ENCODE measurements at places on chromosomes 3 and 15. TPM values are rescaled to one million over a fixed set of nuclear protein-coding genes. Genes with fewer than 3 reads are reported as not detected.
A peak's percentile ranks its signal among the peaks of the same experiment; 100 is the strongest.

GRCh38 chr3:10453431-10454163 is 51.8 kb downstream of the ATP2B2 start:
- no peaks in the 10 kb centered on the region for H3K4me1 ChIP-seq
- no peak for DNase-seq
- no peaks in the 10 kb centered on the region for H3K36me3 ChIP-seq
- no peak overlapping the region for H3K27ac ChIP-seq
- peaks cover 9% of the 10 kb centered on the region for H3K27me3 ChIP-seq

DNA sequence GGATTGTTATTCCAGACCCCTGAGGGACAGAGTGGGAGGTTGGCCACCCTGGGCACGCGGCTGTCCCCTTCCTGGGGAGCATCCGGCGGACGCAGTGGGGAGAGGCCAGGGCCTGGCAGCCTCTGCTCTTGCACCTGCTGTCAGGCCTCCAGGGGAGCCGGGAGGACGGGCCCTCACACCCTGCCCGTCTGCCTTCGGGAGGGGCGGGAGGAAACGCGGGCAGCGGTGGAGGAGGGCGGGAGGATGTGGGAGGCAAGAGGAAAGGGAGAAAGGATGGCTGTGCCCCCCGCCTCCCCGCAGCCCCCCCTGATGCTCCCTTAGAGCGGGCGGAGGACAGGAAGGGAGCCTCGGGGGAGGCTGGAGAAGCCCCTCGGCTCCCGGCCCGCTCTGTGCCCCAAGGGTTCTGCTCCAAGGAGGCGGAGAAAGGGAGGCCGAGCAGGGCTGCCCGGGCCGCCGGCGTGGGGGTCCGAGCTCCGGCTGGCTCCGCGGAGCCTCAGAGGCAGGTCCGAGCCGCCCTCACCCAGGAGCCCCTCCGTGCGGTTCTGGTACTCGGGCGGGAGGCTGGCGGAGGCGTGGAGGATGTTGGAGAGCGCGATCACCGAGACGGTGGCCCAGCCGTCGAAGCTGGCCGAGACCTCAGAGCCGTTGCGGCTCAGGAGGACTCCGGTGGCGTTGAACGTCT is 40.9 kb downstream of the MUC20 start:
- no peak for DNase-seq
- peaks cover 4% of the 10 kb centered on the region for H3K4me1 ChIP-seq
- H3K4me3 ChIP-seq = no peak overlapping the region
- peaks cover 29% of the 10 kb centered on the region for H3K27me3 ChIP-seq

GRCh38 chr3:109143646-109144045 is 7.1 kb downstream of the C3orf85 start:
- H3K27ac ChIP-seq = no peak overlapping the region
- H3K4me3 ChIP-seq = no peak overlapping the region
- H3K4me1 ChIP-seq = peaks cover 2% of the 10 kb centered on the region
- DNase-seq = no peak
- no peaks in the 10 kb centered on the region for H3K36me3 ChIP-seq

DNA sequence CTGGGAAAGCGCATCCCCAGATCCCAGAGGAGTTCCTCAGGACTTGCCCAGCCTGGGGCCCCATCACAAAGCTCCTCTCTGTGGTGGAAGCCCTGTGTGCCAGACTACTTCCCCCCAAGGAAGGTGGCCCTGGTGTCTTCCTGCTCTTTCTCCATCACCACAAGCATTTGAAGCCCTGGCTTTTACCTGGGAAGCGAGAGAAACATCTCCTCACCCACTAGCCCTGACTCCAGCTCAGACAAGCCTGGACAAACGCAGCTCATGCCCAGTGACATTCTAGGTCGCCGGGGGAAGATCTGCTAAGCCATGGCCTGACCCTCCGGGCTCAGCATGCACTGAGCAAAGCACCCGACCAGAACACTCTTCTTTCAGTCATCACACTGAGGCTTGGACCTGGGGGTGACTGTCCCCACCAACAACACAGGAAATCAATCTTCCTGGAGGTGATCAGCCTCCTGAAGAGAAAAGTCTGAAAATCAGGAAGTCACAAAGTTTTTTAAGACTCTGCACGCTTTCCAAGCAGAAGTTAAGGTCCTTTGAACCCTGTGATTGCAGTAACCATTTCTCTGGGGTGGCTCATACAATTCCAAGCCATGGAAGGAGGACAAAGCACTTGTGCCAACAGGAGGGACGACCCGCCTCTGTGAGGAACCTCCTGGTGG is 40.8 kb downstream of the KLHL25 start:
- no peak for DNase-seq
- H3K27ac ChIP-seq = no peak overlapping the region
- no peaks in the 10 kb centered on the region for H3K27me3 ChIP-seq
- H3K4me1 ChIP-seq = peaks cover 3% of the 10 kb centered on the region
- peaks cover 7% of the 10 kb centered on the region for H3K36me3 ChIP-seq

- no peaks in the 10 kb centered on the region for H3K36me3 ChIP-seq
- H3K27ac ChIP-seq = no peak overlapping the region
- no peak for DNase-seq
- H3K4me1 ChIP-seq = no peaks in the 10 kb centered on the region
- no peaks in the 10 kb centered on the region for H3K27me3 ChIP-seq
These were observed 41.2 kb downstream of the SLC6A11 start for GRCh38 chr3:10857235-10857634.

DNA sequence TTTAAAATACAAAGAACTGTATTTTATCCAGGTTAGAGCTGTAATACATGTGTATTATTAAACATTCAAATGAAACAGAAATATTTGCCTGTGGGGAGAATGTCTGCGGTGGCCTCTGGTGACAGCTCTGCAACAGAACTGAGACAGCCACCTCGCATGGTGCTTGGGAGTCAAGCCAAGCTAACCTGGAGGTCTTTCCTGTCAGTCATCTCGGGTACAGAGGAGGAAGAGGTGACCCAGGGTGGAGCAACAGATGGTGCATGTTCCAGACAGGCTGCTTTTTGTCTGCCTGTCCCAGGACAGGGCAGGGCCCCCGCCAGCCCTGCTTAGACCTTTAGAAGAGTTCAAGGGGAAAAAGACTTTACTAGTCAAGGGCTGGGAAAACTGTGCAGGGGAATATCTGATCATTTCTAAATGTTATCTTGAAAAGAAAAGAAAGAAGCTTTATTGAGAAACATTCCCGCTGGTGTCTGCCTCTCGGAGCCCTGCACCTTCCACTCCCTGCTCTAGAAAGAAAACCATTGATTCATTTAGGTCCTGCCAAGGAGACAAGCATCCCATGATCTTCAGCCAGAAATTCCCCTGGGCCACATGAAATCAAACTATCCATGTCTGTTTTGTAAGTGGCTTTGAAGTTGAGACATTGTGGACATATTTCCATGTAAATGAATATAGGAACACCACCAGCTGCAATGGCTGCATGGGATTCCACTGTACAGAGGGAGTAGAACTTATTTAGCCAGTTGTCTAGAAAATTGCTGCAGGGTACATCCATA is 5.5 kb upstream of the NR2E3 start:
- no peak overlapping the region for H3K27ac ChIP-seq
- no peaks in the 10 kb centered on the region for H3K4me1 ChIP-seq
- DNase-seq = no peak

DNA sequence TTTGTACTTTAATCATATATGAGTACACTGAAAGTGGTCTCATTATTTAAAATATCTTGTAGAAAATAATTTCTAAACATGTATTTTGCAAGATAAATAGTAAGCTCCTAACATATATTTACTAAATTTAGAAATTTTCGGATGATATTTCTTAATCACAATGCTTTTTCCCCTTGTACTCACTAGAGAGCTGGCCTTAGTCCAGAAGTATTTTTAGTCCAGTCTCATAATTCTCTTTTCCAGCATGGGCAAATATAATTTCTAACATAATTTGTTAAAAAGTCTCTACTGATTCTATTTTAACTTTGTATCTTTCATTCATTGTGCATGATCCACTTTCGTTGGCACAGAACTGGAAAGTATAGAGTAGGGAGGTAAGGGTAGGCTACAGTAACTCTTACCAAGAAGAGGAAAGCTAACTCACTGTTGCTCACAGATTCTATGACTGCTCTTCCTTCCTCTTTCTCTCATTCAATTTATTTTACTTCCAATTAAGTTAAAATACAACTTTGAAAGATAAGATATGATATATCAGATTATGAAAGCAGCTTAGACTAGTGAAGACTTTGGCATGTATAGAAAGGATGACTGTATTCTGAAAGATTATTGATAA is 39.3 kb downstream of the FGF7 start:
- no peak for DNase-seq
- H3K27ac ChIP-seq = no peak overlapping the region
- H3K4me1 ChIP-seq = peaks cover 4% of the 10 kb centered on the region
- no peak overlapping the region for H3K4me3 ChIP-seq
- peaks cover 20% of the 10 kb centered on the region for H3K27me3 ChIP-seq

GRCh38 chr3:459311-459670 is 262.7 kb downstream of the CHL1 start:
- H3K27ac ChIP-seq = no peak overlapping the region
- H3K27me3 ChIP-seq = no peaks in the 10 kb centered on the region
- H3K4me3 ChIP-seq = no peak overlapping the region
- H3K4me1 ChIP-seq = no peaks in the 10 kb centered on the region

GRCh38 chr3:194421-194820 is 2.1 kb upstream of the CHL1 start:
- H3K27me3 ChIP-seq = peaks cover 10% of the 10 kb centered on the region
- DNase-seq = no peak
- no peak overlapping the region for H3K4me3 ChIP-seq
- no peaks in the 10 kb centered on the region for H3K4me1 ChIP-seq
- H3K36me3 ChIP-seq = no peaks in the 10 kb centered on the region
- no peak overlapping the region for H3K27ac ChIP-seq

DNA sequence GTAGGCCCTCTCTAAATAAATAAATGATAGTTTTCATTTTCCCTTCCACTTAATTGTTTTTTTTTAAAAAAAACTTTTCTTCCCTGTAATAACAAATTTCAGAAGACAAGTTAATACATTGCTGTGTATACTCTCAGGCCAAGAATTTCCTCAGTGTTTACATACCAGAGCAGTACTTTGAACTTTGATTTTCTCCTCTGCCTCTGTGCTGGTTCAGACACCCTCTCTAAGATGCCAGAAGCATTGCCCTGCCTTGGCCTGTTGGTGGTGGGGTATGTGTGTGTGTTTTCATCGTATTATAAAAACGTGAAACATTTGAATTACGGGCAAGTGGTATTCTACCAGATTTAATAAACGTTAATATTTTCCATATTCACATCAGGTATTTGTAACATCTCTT is 70.1 kb downstream of the SMAD3 start:
- H3K36me3 ChIP-seq = peaks cover 15% of the 10 kb centered on the region
- no peak for DNase-seq
- H3K27ac ChIP-seq = peak overlapping the region; percentile 62
- H3K27me3 ChIP-seq = no peaks in the 10 kb centered on the region

DNA sequence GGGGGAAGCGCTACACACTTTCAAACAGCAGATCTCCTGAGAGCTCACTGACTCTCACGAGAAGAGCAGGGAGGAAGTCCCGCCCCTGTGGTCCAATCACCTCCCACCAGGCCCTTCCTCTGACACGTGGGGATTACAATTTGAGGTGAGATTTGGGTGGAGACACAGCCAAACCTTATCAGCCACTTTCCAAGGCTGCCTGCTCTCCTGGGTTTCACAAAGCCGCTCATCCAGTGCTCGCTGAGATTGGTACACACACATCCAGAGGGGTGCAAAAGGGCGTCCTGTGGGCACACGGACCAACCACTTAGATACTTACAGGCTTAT is 23.1 kb downstream of the XXYLT1 start:
- H3K27ac ChIP-seq = no peak overlapping the region
- no peaks in the 10 kb centered on the region for H3K27me3 ChIP-seq
- DNase-seq = no peak

DNA sequence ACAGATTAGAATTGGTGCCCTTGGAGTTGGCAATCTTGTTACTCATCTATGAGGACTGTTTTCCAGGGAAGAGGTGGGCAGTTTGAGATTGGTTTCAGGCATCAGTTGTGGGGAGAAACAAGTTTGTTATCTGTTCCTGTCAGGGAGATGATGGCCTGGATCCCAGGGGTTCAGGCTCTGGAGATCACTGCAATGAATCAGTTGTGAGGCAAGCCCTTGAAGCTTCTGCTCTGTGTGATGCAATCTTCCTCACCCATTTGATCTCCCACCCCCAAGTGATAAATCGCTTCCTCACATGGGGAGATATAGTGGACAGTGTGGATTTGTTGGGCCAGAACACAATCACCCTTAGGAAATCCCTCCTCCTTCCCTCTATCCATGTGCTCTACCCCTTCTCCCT is 276.6 kb upstream of the LRTM1 start:
- H3K4me1 ChIP-seq = no peaks in the 10 kb centered on the region
- H3K27me3 ChIP-seq = no peaks in the 10 kb centered on the region
- H3K36me3 ChIP-seq = no peaks in the 10 kb centered on the region
- H3K4me3 ChIP-seq = no peak overlapping the region

Gene IL20RB
- 1.3 TPM for total RNA-seq

Gene ASB7
- 19.9 TPM for total RNA-seq

Gene MDFIC2
- total RNA-seq = not detected

Gene FBXW12
- total RNA-seq = 0.14 TPM

Gene LNP1
- 2.0 TPM for total RNA-seq

Gene TLR9
- total RNA-seq = 0.32 TPM

Gene WDR72
- total RNA-seq = not detected
